Urinary bladder (tissue), 4 donors: ENCODE measurements at places on chromosomes 3 and 15. TPM values are rescaled to one million over a fixed set of nuclear protein-coding genes. Genes with fewer than 3 reads are reported as not detected.

Gene LMOD3
- total RNA-seq = 3.0 TPM

Gene GREM1
- total RNA-seq = 8.7 TPM

Gene ZNF619
- 7.6 TPM for total RNA-seq

Gene CHL1
- total RNA-seq = 47.3 TPM

Gene SKOR1
- 0.21 TPM for total RNA-seq

Gene RLBP1
- total RNA-seq = not detected

Gene TF
- 1.2 TPM for total RNA-seq

Gene THBS1
- 462 TPM for total RNA-seq

Gene C3orf20
- 0.26 TPM for total RNA-seq

Gene PPP1R14D
- not detected for total RNA-seq

Gene P2RY14
- total RNA-seq = 2.6 TPM

Gene LYZL4
- total RNA-seq = not detected

Gene ALPK3
- total RNA-seq = 7.2 TPM

Gene INSYN1
- total RNA-seq = 7.3 TPM

- no peak for DNase-seq
These were observed 605 bp downstream of the DCUN1D1 start for GRCh38 chr3:182979674-182980191.

GRCh38 chr3:50318615-50319014 is 3.9 kb downstream of the HYAL2 start:
- no peak for DNase-seq

- DNase-seq = no peak
These were observed 3.9 kb downstream of the HHLA2 start for GRCh38 chr3:108300103-108300849.

- no peak for DNase-seq
These were observed 57.3 kb upstream of the MYRIP start for GRCh38 chr3:39752019-39752637.

DNA sequence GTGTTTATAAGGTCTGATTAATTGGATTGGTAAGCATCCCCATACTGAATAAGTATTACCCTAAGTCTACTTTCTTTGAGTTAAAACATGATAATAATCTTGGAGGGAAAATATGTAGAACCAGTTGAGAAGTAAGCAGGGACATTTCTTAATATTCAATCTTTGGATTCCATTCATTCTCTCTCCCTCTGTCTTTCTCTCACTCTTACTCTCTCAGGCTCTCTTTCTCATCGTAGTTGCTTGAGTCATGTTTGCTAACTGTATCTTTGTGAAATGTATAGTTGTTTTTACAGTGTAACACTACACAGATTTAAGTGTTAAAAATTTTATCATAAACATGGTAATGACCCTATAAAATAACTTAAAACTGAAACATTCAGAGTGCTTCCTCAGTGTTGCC is 163.8 kb downstream of the RSRC1 start:
- no peak for DNase-seq

- no peak for DNase-seq
These were observed 143.5 kb downstream of the LRRC3B start for GRCh38 chr3:26766031-26766430.

- no peak for DNase-seq
These were observed 5.1 kb upstream of the B4GALT4 start for GRCh38 chr3:119245778-119246177.

DNA sequence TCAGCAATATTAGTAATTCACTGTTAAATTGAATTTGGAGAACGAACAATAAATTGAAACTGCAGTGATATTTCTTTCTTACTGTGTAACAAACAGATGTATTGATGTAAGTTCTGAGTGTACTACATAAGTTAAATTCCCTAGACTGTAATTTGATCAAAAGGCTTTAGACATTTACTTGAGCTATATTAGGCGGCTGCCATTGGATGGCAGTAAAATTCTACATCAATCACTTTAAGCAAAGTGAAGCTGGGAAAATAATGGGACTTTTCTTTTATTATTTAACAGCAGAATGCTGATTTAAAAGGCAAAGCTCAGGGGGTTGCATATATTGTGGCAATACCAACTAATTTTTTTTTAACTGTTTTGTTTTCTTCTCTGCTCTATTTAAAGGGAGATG is 212.6 kb upstream of the PLSCR5 start:
- no peak for DNase-seq

- no peak for DNase-seq
These were observed 1.1 kb upstream of the BCL2L10 start for GRCh38 chr15:52113708-52114107.

DNA sequence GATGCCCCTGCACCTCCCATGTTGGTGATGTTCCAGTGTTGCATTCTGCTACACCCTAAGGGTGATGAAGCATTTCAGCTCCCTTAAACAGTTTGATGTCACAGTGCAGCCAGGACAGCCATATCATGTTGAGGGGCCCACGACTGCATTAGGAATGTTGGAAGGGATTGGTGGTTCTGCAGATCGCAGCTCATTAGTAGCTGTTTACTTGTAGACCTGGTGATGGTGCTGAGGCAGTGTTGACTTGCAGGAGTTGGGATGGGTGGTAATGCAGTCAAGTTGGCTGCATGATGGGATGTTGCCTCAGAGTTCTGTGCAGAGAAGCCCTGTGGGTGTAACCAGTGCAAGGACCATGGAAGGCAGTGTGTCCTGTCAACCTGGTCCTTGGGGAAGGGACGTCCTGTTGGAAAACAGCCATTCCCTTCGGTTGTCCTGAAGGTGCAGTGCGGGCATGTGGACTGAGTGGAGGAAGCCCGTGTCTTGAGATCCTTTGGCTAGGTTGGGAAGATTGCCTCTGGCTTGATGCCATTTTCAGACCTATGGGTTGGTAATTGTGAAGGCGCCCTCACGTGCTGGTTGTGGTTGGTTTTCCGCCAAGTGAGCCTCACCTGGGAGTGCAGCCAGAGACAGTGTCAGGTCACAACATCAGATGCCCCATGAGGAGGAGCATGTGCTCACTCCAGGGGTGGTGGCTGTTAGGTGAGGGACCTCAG is 100.7 kb downstream of the SNRPN start:
- no peak for DNase-seq

- DNase-seq = no peak
These were observed 202.3 kb upstream of the POU1F1 start for GRCh38 chr3:87478716-87479115.

DNA sequence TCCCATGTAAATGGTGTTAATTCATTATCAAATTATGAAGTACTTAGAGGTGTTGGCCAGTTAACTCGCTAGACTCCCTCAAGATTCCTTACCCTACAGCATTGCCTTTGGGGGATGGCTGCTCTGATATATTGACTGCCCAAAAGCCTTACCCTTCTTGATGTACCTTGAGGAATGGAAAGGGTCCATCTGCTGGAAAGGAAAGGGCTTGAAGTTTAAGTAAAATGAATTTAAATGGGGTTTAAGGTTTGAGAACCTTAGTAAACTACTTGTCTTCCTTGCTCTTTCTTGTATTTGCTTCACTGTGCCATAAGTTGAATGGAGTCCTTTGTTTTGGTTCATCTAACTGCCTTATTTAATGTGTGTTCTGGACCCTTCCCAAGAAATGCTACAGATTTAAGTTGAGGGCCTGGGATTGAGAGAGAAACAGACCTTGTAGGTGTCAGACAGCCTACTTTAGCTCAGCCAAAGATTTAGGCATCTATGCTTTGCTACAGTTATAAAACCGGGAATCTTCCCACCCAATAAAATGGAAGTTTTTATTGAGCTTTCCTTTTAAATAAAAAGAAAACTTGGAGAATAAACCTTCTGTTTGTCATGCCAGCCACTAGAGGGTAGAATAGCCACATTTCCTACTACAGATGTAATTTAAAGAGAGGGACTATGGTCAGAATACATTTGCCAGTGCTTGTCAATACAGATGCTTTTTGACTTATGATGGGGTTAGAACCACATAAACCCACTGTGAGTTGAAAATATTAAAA is 25.3 kb downstream of the CMSS1 start:
- DNase-seq = peak; percentile 56

- no peak for DNase-seq
These were observed 22.0 kb upstream of the PGPEP1L start for GRCh38 chr15:99029341-99030144.

DNA sequence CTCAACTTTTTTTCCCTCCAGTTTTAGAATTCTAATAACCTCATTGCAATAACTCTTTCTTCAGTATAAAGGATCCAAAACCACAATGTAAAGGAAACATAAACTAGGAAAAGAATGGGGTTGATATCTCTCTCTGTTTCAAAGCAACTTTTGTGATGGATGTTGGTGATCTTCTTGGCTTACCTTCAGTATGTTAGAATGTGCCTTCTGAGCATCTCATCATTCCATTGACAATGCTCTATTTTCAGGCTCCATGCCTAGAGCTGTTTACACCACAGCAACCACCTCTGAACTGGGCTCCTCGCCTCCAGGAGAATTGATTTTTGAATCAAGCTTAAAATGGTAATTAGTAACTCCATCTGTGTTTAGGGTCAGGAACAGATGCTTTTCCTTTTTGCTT is 6.6 kb downstream of the NLGN1 start:
- no peak for DNase-seq

GRCh38 chr3:160343132-160343531 is 55.9 kb downstream of the IFT80 start:
- DNase-seq = no peak

DNA sequence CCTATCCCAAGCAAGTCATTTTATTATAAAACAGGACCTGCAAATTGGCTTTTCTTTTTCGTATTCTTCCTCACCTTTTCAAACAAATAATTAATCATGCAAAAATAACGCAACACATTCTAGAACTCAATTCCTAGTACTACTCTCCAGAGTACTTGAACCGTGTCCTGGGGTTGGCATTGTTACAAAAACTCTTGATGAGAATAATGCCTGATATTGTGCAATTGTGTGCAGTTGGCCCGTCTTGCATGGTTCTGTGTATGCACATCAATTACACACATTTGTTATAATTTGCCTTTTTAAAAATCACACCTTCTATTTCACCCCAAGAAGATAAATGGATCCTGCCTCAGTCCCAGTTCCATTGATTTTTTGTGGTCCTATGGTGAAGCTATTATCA is 205.4 kb downstream of the EPHB1 start:
- DNase-seq = no peak

- no peak for DNase-seq
These were observed 204.5 kb upstream of the ST8SIA2 start for GRCh38 chr15:92189166-92189565.

GRCh38 chr15:69530991-69531664 is 78.5 kb downstream of the RPLP1 start:
- DNase-seq = no peak

DNA sequence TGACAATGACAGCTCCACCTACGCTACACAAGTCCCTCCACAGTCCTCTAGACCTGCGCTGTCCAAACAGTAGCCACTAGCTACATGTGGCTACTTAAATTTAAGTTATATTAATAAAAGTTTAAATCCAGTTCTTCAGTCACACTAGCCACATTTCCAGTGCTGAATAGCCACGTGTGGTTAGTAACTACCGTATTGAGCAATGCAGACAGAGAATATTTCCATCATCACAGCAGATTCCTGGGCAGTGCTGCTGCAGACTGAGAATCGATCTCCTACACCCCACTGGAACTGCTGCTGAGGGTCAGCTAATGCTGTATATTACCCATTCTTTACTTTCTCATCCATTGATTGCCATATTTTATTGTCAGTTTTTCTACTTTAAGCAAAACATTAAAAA is 40.9 kb downstream of the HDC start:
- DNase-seq = no peak

- no peak for DNase-seq
These were observed 8.6 kb upstream of the TNFAIP8L3 start for GRCh38 chr15:51103330-51103729.

- no peak for DNase-seq
These were observed 354 bp upstream of the KLHL24 start for GRCh38 chr3:183635107-183635430.

GRCh38 chr3:4994144-4994730 is 15.0 kb downstream of the BHLHE40 start:
- no peak for DNase-seq

DNA sequence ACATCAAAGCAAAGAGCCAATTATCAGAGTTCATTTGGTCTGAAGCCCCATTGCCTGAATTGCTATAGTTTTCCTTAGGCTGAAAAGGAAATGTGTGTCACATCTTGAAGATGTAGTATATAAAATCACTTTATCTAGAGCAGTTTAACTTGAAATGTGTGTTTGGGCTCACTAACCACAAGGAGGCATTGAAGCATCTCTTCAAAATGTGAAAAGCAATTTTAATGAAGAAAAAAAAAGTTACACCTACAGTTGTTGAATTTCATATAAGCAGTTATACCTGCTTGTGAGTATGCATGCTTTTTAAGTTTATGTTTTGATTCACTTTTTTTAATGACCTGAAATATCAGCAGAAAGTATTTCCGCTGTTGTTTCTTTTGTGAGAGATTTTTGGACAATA is 129.3 kb downstream of the IQCH start:
- no peak for DNase-seq

GRCh38 chr3:151976211-151977050 is 103.0 kb downstream of the SUCNR1 start:
- DNase-seq = no peak

DNA sequence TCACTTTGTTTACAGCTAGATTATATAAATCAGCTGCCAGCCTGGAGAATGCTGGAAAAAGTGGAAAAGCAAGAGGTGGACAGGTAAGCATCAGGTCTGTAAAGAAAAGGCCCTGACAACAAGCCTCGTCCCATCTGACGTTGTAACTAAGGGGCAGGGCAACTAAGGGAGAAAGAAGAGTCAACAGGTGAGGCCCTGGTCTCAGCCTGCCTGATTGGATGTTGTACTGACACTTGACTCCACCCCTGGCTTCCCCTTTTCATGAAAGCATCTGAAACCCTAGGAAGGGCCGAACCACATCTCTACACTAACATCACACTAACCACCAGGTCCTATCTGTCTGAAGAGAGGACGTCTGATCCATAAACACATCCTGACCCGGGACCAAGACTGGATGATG is 357.6 kb upstream of the CFAP20DC start:
- no peak for DNase-seq

DNA sequence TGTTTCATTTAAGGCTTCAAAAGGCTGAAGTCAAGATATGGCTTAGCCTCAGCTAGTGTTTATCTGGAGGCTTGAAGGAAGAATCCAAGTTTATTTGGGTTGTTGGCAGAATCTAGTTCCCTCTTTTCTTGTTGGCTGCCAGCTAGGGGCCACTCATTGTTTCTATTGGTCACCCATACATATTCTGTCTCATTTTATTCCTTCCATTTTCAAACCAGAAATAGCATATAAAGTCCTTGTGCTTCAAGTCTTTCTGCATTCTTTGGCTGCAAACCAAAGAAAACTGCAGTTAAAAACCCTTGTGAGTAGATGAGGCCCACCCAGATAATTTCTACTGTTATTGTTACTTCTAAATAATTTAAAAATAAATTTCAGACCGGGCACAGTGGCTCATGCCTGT is 301.7 kb downstream of the OXSM start:
- no peak for DNase-seq

DNA sequence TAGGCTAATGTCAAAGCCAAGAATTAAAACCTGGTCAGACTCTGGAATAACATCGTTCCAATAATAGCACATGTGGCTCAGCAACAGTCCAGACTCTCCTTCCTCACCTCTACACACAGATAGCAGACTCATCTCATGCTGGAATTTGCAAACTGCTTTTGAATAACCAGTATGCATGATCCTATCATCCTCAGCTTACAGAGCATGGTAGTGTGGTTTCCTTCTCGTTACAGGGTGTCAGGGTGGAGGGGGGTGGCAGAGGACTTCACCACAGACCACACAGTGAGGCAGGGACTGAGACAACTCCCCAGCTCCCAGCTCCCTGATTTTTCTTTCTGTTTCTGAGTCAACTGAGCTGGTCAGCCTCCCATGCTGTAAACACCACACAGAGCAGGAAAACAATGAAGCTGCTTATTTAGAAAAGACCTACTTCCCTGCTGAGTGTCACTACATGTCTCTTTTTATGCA is 101.6 kb downstream of the RPL22L1 start:
- no peak for DNase-seq

GRCh38 chr3:188780193-188781147 is 391.3 kb upstream of the TPRG1 start:
- DNase-seq = no peak
